Stomach (tissue), 19 donors: ENCODE measurements at places on chromosomes 4 and X. TPM values are rescaled to one million over a fixed set of nuclear protein-coding genes. Genes with fewer than 3 reads are reported as not detected.

The PNMA3 gene
- polyA plus RNA-seq: not detected

The STPG2 gene
- polyA plus RNA-seq: 0.05 TPM

The CISD2 gene
- 25.5 TPM for polyA plus RNA-seq

The TMPRSS11D gene
- polyA plus RNA-seq: not detected

The FATE1 gene
- polyA plus RNA-seq: 0.31 TPM

The AKAP17A gene
- polyA plus RNA-seq: 15.8 TPM

The CTSO gene
- polyA plus RNA-seq: 6.3 TPM

The VCX3A gene
- polyA plus RNA-seq: not detected

The GAGE12J gene
- not detected for polyA plus RNA-seq

The OPHN1 gene
- 0.78 TPM for polyA plus RNA-seq
